CD4-positive, alpha-beta T cell treated with Interleukin-12 subunit alpha and Interleukin-12 subunit beta, for 1 hour (primary cell): ENCODE measurements at places on chromosomes 13 and 19.

- DNase-seq: no peak
Measured at GRCh38 chr13:75581874-75582640, 32.5 kb downstream of the UCHL3 start.

GRCh38 chr19:18762125-18763023 lies 28.7 kb downstream of the COMP start:
- DNase-seq: no peak

GRCh38 chr19:2394442-2395292 lies 32.7 kb downstream of the TIMM13 start:
- no peak for DNase-seq

DNA sequence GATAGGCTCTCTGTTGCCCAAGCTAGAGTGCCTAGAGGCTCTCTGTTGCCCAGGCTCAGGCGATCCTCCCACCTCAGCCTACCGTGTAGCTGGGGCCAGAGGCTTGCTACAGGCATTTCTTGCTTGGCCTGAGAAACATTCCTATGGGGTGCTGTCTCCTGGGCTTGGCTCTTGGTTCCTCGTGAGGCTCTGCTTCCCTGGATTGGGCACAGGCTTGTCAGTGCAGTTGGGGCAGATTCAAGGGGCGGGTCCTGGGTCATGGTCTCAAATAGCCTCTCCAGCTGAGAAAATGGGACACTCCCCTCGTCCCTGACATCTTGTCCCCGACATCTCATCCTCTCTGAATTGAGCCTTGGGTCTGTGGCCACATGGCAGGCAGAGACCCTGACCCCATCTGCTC lies 4.9 kb downstream of the TSSK6 start:
- DNase-seq: no peak

DNA sequence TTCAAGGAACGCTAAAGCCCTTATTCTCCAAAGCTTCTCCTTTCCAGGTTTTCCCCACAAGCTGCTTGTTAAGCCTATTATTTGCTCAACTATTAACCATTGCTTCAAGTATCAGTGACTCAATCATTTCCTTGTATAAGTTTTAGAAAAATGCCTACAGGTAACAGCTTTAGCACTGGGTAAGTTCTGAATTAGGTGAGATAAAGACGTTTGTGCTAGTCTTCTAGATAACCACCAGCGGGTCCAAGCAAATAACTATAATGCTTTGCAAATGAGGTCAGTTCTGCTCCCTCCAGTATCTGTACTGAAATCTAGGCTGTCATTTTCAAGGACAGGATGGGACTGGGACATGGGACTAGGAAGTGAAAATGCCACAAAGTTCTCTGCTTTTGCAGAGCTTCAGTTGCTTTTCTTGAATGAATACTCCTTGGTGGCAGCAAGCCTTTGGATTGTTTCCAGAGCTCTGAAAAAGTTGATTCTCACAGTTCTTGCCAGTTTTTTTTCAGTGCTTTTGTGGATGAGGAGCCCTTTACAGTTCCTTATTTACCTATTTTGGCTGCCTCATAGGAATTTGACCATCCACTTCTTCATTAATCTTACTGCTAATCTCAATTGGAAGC lies 1487.7 kb downstream of the EFNB2 start:
- DNase-seq: no peak

DNA sequence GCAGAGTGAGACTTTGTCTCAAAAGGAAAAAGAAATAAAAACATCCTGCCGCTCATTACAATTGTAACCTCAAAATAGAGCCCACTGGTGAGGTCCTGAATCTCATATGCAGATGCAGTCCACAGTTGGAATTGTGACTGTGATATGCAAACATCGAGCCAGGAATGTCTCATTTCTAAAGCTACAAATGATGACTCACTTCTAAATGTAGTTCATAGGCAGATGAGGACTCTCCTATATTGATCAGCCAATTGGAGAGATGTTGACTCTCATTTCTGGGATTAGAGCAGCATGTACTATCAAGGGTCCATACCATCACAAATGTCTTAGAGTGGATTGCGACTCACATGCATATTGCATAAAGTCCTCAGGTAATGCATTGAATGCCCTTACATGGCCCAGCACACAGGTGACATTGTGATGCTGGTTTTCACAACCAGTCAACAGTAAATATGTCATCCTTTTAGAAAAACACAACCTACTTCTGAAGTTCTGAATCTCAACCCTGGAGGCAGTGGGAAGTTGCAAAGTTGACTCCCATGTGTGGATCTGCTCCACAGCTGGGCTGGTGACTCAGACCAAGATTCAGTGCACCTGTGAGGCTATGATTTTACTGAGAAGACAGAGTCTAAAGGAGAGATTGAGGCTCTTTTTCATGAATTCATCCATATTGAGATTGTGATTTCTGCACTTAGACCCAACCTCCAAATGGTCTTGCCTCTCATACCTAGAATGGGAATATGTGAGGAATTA lies 16.9 kb upstream of the ZNF254 start:
- no peak for DNase-seq

DNA sequence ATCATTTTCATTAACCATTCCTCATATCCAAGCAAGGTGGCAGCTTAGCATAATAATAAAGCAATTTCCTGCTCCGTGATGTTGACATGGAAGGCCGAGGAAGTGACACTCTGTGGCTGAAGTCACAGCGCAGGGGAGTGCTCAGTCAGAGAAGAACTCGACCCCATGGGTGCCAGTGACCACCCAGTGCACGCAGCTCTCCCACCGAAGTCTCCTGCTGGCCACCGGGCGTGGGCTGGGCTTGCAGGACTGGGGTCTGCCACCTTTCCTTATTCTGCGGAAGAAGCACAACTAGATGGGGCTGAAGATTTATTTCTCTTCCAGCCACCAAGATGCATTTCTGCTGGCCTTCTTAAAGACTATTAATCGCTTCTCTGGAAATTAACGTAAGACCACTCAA lies 132.1 kb upstream of the SPACA7 start:
- no peak for DNase-seq

DNA sequence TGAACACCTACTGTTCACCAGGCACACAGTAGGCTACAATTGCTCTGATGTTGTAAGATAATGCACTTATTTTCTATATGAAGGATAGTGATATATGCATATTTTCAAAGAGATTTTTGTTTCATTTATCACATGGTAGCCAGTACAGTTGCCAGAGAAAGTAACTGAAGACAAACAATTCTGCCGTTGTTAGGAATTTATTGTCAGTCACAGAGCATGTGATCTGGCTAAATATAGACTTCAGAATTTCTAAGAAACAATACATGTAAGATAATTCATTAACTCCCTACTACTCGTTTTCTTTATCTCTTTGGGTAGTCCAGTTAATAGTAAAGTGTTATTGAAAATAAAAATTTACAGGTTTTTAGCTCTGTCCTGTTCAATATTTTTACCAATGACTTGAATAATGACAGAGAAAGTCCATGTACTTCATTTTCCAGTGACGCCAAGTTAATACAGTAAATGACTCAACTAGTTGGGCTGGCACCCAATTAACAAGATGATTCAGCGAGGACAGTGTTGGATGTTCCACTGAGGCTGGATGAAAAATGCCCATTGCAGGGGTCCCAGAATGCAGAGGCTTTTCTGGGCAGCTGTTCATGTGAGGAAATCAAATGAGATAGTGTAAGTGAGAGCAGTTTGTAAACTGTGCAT lies 35.6 kb downstream of the GJA3 start:
- DNase-seq: no peak

- no peak for DNase-seq
Measured at GRCh38 chr19:41529484-41530183, 46.3 kb upstream of the CEACAM21 start.

- DNase-seq: no peak
Measured at GRCh38 chr13:60012488-60012887, 151.2 kb downstream of the DIAPH3 start.

- no peak for DNase-seq
Measured at GRCh38 chr13:50015750-50016149, 506 bp downstream of the KCNRG start.

- no peak for DNase-seq
Measured at GRCh38 chr19:31448221-31448657, 99.0 kb upstream of the TSHZ3 start.

DNA sequence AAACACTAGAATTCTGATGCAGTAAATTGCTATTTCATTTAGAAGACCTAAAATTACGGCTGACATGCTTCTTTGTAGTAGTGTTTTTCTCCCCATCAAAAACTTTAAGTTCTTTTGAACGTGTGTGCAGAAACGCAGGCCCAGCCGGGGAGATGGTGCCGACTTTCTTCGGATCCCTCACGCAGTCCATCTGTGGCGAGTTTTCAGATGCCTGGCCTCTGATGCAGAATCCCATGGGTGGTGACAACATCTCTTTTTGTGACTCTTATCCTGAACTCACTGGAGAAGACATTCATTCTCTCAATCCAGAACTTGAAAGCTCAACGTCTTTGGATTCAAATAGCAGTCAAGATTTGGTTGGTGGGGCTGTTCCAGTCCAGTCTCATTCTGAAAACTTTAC lies 98.3 kb downstream of the TNFRSF19 start:
- DNase-seq: no peak

- DNase-seq: no peak
Measured at GRCh38 chr13:28137596-28137995, 749 bp upstream of the PAN3 start.

DNA sequence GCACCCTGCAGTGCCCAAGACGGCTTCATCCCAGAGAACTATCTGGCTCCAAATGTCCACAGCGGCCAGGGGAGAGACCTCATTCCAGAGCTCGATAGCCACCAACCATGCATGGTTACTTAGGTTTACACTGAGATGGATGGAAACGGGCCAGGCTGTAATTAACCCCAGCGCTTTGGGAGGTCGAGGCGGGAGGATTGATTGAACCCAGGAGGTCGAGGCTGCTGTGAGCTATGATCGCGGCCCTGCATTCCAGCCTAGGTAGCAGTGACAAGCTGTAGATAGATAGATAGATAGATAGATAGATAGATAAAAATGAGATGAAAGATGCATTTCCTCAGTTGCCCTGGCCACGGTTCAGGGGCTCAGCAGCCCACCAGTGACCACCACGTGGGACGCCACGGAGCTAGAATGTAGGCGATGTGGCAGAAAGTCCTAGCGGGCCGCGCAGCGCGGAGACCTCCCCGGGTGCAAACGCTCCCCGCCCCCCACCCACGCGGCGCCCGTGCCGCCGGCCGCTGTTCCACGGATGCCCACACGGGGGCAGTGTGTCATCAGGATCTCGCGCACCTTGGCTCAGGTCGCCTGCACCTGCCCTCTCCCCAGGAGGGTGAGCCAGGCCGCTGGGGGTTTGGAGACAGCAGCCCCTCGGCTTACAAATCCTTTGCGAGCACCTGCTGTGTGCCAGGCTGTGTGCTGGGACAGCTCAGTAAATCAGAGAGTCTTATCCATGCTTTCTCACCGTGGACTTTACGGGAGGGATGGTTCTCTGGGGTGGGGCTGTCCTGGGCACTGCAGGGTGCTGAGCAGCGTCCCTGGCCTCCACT lies 13.5 kb upstream of the TLE5 start:
- DNase-seq: peak; percentile 80

GRCh38 chr13:110715395-110716246 lies 2.1 kb downstream of the ING1 start:
- peak; percentile 99 for DNase-seq

- DNase-seq: peak; percentile 77
Measured at GRCh38 chr19:19459707-19460251, 54.3 kb downstream of the GATAD2A start.

DNA sequence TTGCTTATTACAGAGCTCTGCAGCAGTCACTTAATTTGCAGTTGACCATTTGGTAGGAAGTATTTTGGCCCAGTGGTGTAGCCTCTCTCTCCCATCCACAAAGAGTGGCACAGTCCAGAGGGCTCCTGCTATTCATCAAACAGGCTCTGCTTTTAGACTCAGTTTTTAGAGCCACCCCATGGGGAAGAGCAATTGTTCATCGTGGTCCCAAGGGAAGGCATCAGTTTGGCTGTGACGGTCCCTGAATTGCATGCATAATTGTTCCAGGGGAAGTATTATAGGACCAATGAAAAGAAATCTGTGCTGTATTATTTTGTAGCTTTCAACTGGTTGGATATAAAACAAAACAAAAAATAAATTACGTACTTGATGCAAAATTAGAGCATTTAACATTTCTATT lies 799.0 kb downstream of the DACH1 start:
- no peak for DNase-seq

DNA sequence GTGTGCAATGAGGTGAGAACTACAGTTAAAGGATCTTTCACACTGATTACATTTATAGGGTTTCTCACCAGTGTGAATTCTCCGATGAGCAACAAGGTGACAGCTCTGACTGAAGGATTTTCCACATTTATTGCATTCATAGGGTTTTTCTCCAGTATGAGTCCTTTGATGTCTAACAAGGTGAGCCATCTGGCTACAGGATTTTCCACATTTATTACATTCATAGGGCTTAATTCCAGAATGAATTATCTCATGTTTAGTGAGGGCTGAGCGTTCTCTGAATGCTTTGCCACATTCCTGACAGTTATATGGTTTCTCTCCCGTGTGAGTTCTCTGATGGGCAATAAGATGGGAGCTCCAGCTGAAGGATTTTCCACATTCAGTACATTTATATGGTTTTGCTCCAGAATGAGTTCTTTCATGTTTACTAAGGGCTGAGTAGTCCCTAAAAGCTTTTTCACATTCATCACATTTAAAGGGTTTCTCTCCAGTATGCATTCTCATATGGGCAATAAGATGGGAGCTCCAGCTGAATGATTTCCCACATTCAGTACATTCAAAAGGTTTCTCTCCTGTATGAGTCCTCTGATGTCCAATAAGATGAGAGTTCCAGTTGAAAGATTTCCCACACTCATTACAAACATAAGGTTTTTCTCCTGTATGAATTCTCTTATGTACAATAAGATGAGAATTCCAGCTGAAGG lies 4.4 kb upstream of the C19orf18 start:
- no peak for DNase-seq

DNA sequence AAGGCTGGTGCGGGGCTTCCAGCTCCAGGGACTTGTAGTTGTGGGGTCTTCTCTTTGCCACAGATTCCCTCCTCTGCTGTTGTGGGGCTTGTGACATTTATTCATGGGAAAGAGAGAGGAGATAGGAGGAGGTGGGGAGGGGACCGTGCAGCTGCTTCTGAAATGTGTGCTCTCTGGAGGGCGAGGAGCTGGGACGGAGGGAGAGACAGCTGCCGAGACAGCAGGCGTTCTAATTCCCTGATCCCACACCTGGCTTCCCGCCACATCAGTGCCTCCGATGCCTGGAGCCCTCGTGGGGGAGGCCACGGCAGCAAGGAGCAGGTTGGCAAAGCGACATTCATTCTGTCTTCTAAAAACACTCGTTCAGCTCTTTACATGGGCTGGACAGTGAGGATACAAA lies 164.4 kb downstream of the USP12 start:
- no peak for DNase-seq

GRCh38 chr13:40031031-40031430 lies 375.6 kb downstream of the COG6 start:
- DNase-seq: no peak

- no peak for DNase-seq
Measured at GRCh38 chr19:30630289-30631032, 258.3 kb downstream of the ZNF536 start.

DNA sequence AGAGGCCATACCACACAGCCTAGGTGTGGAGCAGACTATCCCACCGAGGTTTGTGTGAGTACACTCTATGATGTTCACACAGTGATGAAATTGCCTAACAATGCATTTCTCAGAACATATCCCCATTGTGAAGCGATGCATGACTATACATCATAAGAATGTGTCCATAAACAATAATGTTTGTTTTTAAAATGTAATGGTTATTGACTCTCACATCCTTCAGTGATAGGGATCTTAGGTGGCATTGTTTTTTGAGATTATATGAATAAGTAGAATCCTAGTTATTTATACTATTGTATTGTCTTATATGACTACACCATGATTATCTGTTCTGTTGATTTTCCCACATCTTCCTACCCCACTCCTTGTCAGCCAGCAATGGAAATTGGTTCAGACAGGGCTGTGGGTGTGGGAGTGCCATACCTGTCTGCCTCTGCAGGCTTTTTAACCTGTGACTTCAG lies 13.6 kb downstream of the CCNA1 start:
- no peak for DNase-seq
